Neural crest cell (in vitro differentiated cells): ENCODE measurements at places on chromosomes 12 and 14. TPM values are rescaled to one million over a fixed set of nuclear protein-coding genes. Genes with fewer than 3 reads are reported as not detected.

The TAS2R43 gene
- total RNA-seq = 0.30 and 0.47 TPM in 2 replicates

The RGS6 gene
- total RNA-seq = 2.8 TPM in 2 replicates

The ARHGEF25 gene
- total RNA-seq = 41.2 and 43.8 TPM in 2 replicates

The SLC2A13 gene
- 5.6 and 6.3 TPM in 2 replicates for total RNA-seq

The TAC3 gene
- total RNA-seq = 0.51 TPM in 1 of 2 replicates, not detected in the other

The APOF gene
- total RNA-seq = not detected in 2 replicates

The CDKN3 gene
- total RNA-seq = 39.4 and 43.8 TPM in 2 replicates

DNA sequence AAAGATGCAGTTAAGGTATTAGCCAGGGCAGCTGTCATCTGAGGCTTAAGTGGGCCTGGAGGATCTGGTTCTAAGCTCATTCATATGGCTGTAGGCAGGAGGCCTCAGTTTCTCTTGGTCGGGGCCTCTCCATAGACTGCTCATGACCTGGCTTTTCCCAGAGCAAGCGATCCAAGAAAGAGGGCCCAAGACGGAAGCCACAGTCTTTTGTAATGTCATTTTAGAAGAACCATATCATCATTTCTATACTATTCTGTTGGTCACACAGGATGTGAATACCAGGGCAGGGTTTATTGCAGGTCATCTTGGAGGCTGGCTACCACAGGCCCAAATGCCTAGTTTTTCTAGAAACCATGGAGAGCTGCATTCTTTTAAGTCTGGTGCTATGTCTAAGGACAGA, 47.7 kb downstream of the GNG2 start:
- no peaks in the 10 kb centered on the region for H3K27me3 ChIP-seq
- H3K4me3 ChIP-seq = no peak overlapping the region
- H3K4me1 ChIP-seq = peaks cover 50% of the 10 kb centered on the region
- H3K36me3 ChIP-seq = peaks cover 48% of the 10 kb centered on the region
- H3K27ac ChIP-seq = no peak overlapping the region

DNA sequence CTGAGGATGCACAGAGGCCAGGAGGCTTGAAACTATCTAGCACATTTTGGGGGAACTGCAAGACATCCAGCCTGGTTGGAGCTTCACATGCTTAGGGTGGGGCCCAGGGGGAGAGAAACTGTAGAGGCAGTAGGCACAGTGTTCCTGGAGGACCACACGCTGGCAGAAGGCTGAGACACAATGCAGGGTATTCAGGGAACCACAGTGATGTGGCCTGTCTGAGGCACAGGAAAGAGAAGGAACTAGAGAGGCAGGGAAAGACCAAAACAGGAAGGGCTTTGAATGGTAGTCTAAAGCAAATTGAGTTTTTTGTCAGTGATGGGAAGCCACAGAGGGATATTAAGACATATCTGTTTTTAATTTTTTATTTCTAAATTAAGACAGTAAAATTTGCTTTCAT, 100.2 kb upstream of the PRICKLE1 start:
- no peak for DNase-seq
- H3K4me1 ChIP-seq = peaks cover 27% of the 10 kb centered on the region
- peaks cover 3% of the 10 kb centered on the region for H3K36me3 ChIP-seq
- H3K27ac ChIP-seq = no peak overlapping the region

GRCh38 chr12:49683599-49684309, 23.5 kb downstream of the FMNL3 start:
- no peaks in the 10 kb centered on the region for H3K27me3 ChIP-seq
- no peak overlapping the region for H3K4me3 ChIP-seq
- no peaks in the 10 kb centered on the region for H3K36me3 ChIP-seq
- H3K27ac ChIP-seq = no peak overlapping the region

DNA sequence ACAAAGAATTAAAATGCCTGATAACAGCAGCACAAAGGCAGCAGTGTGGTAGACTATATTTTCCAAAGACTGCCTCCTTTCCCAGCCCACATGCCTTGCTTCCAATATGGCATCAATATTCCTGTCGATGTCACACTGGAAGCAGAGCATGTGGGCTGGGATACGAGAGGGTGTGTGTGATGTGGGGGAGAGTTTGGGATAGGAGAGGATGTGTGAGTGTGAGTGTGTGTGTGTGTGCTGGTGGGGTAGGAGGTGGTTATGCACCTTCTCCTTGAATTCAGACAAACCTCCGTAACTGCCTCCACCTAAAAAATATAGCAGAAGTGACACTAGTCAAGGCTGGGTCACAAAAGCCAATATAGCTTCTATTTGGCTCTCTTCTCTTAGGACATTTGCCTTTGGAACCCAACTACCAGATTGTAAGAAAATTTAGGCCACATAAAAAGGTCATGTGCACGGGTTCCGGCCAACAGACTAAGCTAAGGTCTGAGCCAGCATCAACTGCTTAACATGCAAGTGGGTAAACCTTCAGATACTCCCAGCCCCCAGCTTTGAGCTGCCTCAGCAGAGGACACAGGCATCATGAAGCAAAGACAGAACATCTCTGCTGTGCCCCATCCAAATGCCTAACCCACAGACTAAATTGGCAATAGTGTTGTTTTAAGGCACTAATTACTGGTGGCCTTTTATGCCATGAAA, 29.5 kb downstream of the SPPL3 start:
- H3K4me3 ChIP-seq = no peak overlapping the region
- H3K27ac ChIP-seq = no peak overlapping the region
- peaks cover 3% of the 10 kb centered on the region for H3K36me3 ChIP-seq
- no peaks in the 10 kb centered on the region for H3K27me3 ChIP-seq
- H3K4me1 ChIP-seq = peaks cover 13% of the 10 kb centered on the region

DNA sequence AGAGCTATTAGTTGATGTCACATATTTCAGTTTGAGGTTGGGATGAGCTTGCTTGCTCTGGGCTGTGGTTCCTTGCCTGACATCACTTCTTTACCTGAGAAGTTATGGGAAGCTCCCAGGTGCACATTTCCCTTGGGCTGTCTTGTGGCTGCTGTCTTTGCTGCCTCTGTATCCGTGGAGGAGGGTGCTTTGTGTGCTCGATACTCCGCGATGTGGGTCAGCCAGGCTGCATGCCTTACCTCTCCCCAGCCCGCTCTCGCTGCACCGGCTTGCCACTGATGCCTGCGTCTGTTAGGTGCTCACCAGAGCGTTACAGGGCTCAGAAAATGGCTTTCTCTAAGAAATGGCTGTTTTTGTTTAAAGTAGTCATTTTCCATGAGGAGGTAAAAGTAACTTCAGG, 19.6 kb downstream of the PELI2 start:
- no peaks in the 10 kb centered on the region for H3K36me3 ChIP-seq
- H3K27me3 ChIP-seq = peaks cover 19% of the 10 kb centered on the region
- H3K27ac ChIP-seq = no peak overlapping the region
- DNase-seq = no peak
- no peak overlapping the region for H3K4me3 ChIP-seq

- no peak for DNase-seq
- no peak overlapping the region for H3K4me3 ChIP-seq
- no peak overlapping the region for H3K27ac ChIP-seq
- H3K36me3 ChIP-seq = no peaks in the 10 kb centered on the region
- peaks cover under 1% of the 10 kb centered on the region for H3K27me3 ChIP-seq
Observed at GRCh38 chr14:45553981-45554380, 301.0 kb upstream of the MIS18BP1 start.

GRCh38 chr14:90288651-90289355, 32.5 kb downstream of the PSMC1 start:
- DNase-seq = no peak
- no peak overlapping the region for H3K27ac ChIP-seq
- no peaks in the 10 kb centered on the region for H3K4me1 ChIP-seq
- no peak overlapping the region for H3K4me3 ChIP-seq
- H3K27me3 ChIP-seq = no peaks in the 10 kb centered on the region
- H3K36me3 ChIP-seq = no peaks in the 10 kb centered on the region

GRCh38 chr14:94309721-94310120, 13.4 kb downstream of the SERPINA6 start:
- DNase-seq = no peak
- peaks cover 4% of the 10 kb centered on the region for H3K27me3 ChIP-seq
- H3K27ac ChIP-seq = no peak overlapping the region
- no peaks in the 10 kb centered on the region for H3K4me1 ChIP-seq

DNA sequence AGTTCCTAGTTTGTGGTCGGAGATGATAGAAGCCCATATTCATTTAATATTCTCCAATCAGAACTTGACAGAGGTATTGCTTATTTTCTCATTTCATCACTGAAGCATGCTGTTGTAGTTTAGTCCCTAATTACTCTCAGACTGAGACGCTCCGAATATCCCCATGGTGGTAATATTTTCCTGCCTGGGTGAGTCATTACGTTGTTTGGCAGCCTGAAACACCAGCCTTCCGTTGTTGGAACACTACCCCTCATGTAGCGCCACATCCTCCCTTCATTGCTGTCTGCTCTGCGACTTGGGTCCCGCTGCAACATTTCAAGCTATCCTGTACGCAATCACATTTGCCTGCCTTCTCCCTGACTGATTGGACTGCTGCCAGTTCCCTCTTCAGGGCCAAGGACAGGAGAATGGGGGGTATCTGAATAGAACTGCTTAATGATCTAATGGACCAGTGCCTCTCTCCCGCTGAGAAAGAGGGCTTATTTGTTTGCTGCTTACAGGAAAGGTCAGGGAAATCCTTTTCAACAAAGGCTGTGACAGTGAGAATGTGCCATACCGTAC, 369.1 kb downstream of the NPAS3 start:
- peaks cover 27% of the 10 kb centered on the region for H3K4me1 ChIP-seq
- no peak overlapping the region for H3K4me3 ChIP-seq
- no peaks in the 10 kb centered on the region for H3K36me3 ChIP-seq

- H3K4me1 ChIP-seq = no peaks in the 10 kb centered on the region
- no peaks in the 10 kb centered on the region for H3K36me3 ChIP-seq
- no peak for DNase-seq
Observed at GRCh38 chr12:84594157-84594556, 318.4 kb downstream of the SLC6A15 start.
